Trophoblast cell (in vitro differentiated cells and primary cell): ENCODE measurements at places on chromosomes 13 and 19.
A peak's percentile ranks its signal among the peaks of the same experiment; 100 is the strongest.

- no peak for DNase-seq
Measured at GRCh38 chr13:100130930-100131511, 42.1 kb downstream of the PCCA start.

- peak; percentile 9 for DNase-seq
Measured at GRCh38 chr13:90686442-90686841, 661.0 kb upstream of the MIR17HG start.

- DNase-seq, result no peak
Measured at GRCh38 chr13:59483501-59484145, 680.1 kb downstream of the DIAPH3 start.

GRCh38 chr19:7391218-7391670 is 42.5 kb downstream of the ARHGEF18 start:
- DNase-seq, result peak; percentile 80

DNA sequence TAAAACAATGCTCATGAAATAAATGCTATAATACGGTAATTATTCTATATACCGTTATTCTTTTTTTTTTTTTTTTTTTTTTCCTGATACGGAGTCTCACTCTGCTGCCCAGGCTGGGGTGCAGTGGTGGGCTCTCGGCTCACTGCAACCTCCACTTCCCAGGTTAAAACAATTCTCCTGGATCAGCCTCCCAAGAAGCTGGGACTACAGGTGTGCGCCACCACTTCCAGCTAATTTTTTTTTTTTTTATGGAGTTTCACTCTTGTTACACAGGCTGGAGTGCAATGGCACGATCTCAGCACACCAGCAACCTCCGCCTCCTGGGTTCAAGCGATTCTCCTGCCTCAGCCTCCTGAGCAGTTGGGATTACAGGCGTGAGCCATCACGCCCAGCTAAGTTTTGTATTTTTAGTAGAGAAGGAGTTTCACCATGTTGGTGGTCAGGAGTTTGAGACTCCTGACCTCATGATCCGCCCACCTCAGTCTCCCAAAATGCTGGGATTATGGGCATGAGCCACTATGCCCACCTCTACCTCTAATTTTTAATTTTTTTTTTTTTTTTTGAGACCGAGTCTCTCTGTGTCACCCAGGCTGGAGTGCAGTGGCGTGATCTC is 6.9 kb downstream of the PPP1R15A start:
- no peak for DNase-seq

GRCh38 chr13:43411741-43412140 is 375.0 kb downstream of the ENOX1 start:
- no peak for DNase-seq

DNA sequence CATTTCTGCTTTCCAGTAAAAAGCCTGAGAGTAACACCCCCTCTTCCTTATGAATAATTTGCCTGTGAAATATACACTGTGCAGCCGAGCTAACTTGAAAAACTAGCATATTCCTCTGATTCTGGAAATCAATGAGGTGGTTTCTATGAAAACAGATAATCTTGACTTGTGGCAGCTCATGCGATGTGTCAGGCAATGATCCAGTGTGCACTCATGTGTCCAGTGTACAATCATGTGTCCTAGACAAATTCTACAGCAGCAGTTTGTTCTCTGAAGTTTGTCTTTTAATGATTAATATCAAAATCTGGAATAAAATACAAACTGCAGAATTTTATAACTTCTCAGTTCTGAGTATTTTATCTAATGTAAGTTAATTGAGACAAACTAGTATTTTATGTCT is 2213.9 kb upstream of the PCDH20 start:
- DNase-seq, result no peak

- no peak for DNase-seq
Measured at GRCh38 chr13:93736081-93736480, 509.5 kb downstream of the GPC6 start.

- DNase-seq, result no peak
Measured at GRCh38 chr19:21398851-21399250, 1.9 kb downstream of the ZNF493 start.

- no peak for DNase-seq
Measured at GRCh38 chr19:11581740-11582139, 4.3 kb upstream of the ACP5 start.

- no peak for DNase-seq
Measured at GRCh38 chr13:111338841-111339240, 18.4 kb downstream of the TEX29 start.

DNA sequence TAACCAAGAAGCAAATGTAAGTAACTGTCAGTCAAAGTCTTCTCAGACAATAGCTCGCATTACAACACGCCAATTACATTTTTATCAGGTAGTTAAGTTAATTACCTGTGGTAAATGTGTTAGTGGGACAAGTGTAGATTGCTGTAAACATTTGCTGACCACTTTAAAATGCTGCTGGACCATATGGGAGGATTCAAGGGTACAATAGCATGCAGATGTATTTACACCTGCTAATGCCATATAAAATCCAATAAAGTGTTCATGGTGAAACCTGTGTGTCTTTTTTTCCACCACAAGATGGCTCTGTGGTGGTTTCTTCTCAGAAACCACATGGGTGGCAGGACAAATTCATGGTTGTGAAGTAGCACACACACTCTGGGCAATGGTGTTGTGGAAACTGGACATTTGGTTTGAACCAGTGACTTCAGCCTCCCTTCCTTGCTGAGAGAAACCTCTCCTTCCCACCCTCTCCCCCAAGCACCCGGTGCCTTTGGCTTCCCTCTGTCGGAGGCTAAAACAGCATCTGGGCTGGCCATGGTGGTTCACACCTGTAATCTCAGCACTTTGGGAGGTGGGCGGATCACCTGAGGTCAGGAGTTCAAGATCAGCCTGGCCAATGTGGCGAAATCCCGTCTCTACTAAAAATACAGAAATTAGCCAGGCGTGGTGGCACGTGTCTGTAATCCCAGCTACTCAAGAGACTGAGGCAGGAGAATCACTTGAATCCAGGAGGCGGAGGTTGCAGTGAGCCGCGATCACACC is 18.1 kb upstream of the GTF3A start:
- peak; percentile 43 for DNase-seq

GRCh38 chr19:16041299-16041990 is 34.9 kb upstream of the TPM4 start:
- peak; percentile 64 for DNase-seq

GRCh38 chr13:36428086-36428485 is 4.2 kb upstream of the CCNA1 start:
- DNase-seq, result peak; percentile 86

DNA sequence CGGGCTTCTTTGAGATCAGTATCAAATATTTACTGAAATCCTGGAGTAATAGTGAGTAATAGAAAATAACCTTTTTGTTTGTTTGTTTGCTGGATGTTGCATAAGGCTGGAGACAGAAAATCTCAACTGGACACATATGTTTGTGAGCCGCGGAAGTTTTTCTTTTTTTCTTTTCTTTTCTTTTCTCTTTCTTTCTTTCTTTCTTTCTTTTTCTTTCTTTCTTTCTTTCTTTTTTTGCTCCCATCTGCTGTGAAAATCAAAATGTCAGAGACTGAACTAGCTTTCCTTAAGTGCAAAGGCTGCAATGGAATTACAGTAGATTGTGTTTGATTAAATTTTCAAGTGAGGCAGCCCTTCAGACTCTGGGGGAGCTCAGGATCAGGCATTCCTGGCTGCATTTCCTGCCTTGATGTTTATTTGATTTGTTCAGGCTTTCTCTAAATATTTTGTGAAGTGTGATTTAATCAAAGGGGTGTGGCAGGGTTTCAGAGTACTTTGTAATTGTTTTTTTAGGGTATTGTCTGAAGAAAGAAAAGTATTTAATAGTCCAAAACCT is 319 bp downstream of the FRY start:
- DNase-seq, result no peak

- DNase-seq, result peak; percentile 59
Measured at GRCh38 chr13:35797244-35797643, 320.8 kb upstream of the MAB21L1 start.

DNA sequence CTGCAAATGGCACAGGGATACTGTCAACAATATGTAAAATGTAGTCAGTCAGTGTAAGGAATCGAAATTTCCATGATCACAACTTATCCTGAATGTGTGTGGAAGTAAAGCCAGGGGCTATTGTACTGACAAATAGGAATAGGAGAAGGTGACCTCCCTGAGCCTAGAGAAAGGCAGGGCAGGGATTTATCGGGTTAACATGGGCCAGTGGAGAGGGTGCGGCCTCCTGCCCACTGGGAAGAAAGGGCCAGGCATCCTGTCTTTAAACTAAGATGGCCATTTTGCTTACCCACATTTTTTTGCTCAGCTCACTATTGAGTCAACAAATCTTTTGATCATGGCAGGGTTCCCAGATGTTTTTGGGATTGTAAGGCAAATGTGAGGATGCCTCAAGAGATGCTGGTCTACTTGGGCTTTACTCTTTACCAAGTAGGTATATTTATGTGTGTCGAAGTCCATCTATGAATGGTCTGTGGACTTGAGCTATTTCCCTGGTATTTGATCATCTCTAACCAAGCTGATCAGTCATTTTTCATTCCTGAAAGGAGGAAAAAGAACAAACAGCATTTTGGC is 116.6 kb upstream of the RNF113B start:
- DNase-seq, result peak; percentile 17

- DNase-seq, result no peak
Measured at GRCh38 chr13:33497146-33497845, 211.7 kb upstream of the STARD13 start.

DNA sequence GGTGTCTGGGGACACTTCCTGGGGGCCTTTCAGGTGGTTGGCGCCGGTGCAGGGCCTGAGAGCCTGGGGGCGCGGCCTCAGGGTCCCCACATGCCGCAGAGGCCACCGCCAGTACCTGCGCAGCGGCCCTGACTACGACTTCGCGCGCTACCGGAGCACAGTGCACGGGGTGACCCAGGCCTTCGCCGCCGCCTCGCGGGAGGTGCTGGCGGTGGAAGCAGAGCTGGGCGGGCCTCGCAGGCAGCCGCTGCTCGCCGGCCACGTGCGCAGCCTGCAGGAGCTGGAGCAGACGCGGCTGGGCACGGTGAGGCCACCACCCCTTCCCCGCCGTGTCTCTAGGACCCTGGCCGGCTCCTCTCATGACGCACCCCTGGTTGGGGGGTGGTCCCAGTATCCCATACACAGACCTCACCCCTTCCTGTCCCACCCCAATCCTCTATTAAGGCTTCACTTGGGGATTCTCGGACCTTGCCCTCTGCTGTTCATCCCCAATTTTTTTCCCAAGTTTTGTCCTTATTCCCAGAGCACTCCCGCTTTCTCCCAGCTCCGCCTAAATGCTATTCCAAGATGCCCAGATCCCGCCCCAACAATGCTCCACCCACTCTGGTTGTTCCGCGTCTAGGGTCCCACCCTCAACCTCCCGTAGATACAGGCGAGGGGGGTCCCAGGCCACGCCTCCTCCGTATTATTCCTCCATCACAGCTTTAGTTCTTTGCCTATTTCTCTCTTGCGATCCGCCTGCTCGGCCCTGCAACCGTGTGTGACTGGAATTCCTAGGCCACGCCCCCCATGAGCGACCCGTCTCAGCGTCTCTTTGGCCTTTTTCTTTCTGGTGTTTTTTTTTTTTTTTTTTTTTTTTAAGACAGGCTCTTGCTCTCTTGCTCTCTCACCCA is 1.0 kb downstream of the REX1BD start:
- peak; percentile 80 for DNase-seq

GRCh38 chr19:45468159-45468651 is 409 bp downstream of the FOSB start:
- DNase-seq, result no peak

DNA sequence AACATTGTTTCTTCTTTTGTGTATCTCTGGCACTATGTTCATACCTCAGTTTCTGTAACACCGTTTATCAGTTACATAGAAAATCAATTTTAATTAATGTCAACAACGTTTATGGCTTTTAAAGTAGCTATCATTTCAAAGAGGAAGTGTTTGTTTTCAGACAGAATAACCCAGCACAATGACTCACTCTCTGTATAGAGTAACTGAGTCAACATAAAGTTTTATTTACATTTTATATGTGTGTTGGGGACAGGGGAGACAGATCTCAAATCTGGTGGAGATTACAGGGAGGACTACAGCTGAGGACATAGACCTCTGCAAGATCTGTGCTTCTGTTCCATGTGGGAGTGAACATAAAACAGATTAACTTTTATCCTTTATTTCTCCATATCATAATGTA is 2590.1 kb downstream of the PCDH9 start:
- no peak for DNase-seq

DNA sequence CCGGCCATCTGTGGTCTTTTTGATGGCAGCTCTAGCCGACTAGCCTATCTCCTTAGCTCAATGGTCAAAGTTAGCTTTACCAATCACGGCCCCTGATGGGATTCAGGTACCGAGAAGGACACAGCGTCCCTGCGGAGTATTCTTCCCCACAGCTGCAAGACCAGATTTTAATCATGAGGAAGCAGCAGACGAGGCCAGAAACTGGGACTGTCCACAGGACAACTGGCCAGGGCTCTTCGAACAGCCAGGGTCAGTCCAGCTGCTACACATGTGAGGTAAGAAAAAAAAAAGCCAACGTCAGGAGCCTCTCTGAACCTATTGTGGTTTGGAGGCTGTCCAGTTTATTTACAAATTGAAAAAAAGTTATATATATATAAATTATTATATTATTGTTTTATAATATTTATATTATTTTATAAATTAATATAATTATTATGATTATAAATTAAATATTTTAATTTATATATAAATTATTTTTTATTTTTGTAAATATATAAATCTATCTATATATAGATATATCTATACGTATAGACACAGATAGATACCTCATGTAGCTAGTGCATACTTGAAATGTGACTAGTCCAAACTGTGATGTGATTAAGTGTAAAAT is 10.8 kb downstream of the RINL start:
- DNase-seq, result no peak

- DNase-seq, result peak; percentile 91
Measured at GRCh38 chr13:27826379-27827353, 34.4 kb downstream of the GSX1 start.

GRCh38 chr19:3132971-3133792 is 2.7 kb upstream of the GNA15 start:
- peak; percentile 27 for DNase-seq

- no peak for DNase-seq
Measured at GRCh38 chr13:43473437-43473836, 313.3 kb downstream of the ENOX1 start.

- DNase-seq, result no peak
Measured at GRCh38 chr19:50796128-50796633, 6.0 kb downstream of the ACP4 start.

DNA sequence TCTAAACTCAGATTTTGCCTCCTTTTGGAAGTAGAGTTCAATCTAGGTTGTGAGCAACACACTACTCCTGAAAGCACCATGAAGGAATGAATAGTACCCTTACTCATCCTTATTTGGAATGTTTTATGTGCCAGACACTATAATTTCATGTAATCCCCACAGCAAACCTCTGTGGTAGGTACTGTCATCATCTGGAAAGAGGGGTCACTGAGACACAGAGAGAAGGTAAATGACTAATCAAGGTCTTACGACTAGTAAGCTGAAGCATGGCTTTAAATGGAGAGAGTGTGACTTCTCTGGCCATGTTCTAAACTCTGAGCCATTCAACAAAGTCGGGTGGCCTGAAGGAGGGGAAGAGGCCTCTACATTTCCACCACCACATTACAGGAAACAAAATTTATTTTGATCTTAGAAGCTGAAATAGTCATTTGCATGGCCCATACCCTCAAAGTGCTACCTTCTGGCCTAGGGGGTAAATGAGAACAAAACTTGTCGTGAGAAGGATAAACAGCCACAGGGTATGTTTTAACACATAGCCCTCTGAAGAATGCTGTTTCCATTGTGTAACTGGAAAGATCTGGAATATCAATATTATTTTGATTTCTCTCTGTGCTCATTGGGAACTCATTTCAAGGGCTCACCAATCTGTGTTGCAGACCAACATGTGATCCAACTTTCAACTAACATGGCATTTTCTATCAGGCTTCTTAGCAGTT is 180.8 kb upstream of the RFC3 start:
- DNase-seq, result peak; percentile 16

- peak; percentile 83 for DNase-seq
Measured at GRCh38 chr19:35673121-35673804, 6.9 kb downstream of the UPK1A start.
